Left lobe of liver (tissue), 2 donors: ENCODE measurements at places on chromosomes 3 and 15. TPM values are rescaled to one million over a fixed set of nuclear protein-coding genes. Genes with fewer than 3 reads are reported as not detected.

DNA sequence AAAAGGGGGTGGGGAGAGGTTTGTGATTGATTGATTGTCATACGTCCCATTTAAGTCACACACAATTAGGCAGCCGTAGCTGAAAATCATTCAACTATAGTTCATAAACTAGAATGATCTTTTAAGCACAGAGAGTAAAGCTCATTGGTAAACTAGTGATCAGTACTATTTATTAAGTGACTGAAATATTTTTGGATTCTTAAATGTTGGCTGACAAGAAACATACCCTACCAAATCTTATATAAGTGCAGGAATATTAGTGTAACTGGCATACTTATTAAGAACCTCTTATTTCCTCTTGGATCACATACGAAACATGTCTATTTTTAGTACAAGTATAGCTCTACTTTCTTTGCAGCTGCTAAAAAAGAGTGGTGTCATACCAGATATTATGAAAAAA is 8.4 kb upstream of the ABHD10 start:
- no peak for DNase-seq

GRCh38 chr3:76991165-76991564 is 48.7 kb upstream of the ROBO2 start:
- no peak for DNase-seq

GRCh38 chr3:120634539-120634938 is 38.4 kb downstream of the NDUFB4 start:
- DNase-seq = no peak

Gene FANCI
- 3.3 TPM for total RNA-seq

GRCh38 chr15:35921046-35921445 is 375.1 kb upstream of the DPH6 start:
- no peak for DNase-seq

Gene CLDN18
- total RNA-seq = 0.23 TPM

GRCh38 chr15:33016405-33017024 is 178.0 kb downstream of the FMN1 start:
- DNase-seq = no peak

Gene ADGRG7
- 17.0 TPM for total RNA-seq

GRCh38 chr3:184944241-184944640 is 132.3 kb downstream of the VPS8 start:
- no peak for DNase-seq

Gene SCG5
- total RNA-seq = 16.5 TPM

GRCh38 chr3:188497021-188497420 is 343.1 kb downstream of the LPP start:
- no peak for DNase-seq

Gene C3orf33
- total RNA-seq = 0.70 TPM

DNA sequence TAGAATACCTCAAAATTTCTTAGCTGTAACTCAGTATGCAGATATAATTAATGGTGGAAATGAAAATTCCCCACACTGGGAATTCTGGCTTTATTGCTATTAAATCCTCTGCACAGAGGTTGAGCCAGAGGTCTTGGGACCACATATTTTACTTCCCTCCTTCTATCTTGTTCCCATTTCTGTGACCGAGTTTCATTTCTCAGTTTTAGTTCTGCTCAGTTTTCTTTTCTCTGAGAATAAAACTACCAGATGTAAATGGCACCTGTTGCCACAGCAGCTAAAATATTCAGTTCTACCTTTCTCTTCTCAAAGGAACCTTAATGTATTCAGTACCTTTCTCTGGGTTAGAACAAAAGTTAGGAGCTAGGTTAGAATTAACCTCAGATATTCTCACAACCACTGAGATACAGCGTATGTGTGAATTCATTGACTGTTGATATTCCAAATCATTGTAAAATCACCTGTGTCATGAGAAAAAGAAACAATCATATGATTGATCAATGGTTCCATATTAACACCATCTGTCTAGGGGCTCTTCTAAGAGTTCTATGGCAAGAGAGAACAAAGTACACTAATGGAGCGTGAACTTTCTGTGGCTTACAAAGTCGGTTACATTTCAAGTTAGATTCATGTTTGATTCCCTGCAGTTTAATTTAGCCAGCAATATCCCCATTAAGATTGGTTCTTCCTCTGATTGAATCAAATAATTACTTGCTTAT is 374.1 kb downstream of the EFHB start:
- DNase-seq = no peak

- DNase-seq = no peak
These were observed 34.3 kb downstream of the ASTE1 start for GRCh38 chr3:130992344-130992743.

Gene TP63
- 0.05 TPM for total RNA-seq

- no peak for DNase-seq
These were observed 32.9 kb downstream of the CRYGS start for GRCh38 chr3:186511245-186511644.

Gene SLC28A2
- 0.15 TPM for total RNA-seq

- no peak for DNase-seq
These were observed 197.5 kb upstream of the NR2E3 start for GRCh38 chr15:71612869-71613268.

GRCh38 chr3:184466413-184466960 is 86.6 kb downstream of the CHRD start:
- DNase-seq = no peak

GRCh38 chr15:48940508-48940907 is 23.2 kb downstream of the SHC4 start:
- DNase-seq = no peak

GRCh38 chr3:33597257-33597689 is 120.8 kb downstream of the CLASP2 start:
- no peak for DNase-seq

DNA sequence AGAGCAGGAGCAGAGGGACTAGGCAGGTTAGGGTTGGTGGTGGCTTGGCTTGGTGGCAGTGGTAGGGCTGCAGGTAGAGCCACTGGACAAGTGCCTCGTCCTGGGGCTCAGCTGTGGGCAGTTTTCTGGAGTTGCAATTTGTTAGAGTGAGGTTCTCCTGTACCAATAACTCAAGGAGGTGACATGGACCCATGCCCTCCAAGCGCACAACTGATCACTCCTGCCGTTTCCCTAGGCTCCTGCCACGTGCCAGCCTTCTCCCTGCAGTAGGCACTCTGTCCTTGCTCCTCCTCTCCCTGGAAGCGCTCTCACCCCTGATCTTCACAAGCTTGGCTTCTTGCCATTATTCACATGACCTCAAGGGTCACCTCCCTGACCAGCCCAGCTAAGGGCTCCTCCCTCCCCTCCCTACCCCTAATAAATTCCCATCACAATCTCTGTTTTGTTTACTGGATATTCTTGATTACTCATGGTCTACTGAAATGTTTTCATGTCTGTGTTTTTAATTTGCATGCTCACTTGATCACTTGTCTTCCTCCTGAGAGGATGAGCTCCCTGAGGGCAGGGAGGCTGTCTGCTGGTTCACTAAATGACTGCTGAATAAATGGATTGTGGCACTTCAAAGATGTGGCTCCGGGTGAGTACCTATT is 3.3 kb downstream of the WNT7A start:
- no peak for DNase-seq

DNA sequence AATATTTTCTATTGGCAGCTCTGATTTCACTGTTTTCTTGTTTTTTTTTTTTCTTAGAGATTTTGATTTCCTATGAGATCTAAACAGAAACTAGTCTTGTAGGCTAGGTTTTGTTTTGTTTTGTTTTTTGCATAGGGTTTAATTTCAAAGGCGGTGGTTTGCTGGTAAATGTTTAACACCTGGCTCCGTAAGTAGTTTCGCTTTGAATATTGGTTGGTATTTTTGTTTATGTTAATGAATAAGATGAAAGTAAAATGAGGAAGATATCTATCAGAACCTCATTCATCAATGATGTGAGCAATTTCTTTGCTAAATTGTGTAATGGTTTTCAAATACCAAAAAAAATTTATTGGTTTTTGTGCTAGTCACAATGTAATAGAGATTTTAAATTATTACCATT is 39.7 kb upstream of the TM4SF1 start:
- no peak for DNase-seq

GRCh38 chr3:196111939-196112386 is 30.1 kb upstream of the TFRC start:
- no peak for DNase-seq

Gene STRIT1
- not detected for total RNA-seq

DNA sequence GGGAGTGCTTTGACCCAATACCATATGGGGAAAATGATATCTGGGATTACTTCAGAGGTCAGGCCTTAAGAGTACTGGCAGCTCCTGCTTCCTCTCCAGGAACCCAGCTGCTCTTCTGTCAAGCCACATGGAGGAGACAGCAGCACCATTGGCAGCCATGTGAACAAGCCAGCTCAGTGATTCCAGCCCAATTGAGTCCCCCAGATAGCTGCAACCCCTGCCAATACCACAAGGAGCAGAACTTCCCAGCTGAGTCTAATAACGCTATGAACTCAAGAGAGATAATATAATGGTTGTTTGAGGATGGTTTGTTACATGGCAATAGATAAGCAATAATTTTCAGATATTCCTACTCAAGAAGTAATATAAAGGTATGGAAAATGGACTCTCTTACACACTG is 126.8 kb upstream of the CPNE4 start:
- DNase-seq = no peak

Gene SPESP1
- 0.48 TPM for total RNA-seq

DNA sequence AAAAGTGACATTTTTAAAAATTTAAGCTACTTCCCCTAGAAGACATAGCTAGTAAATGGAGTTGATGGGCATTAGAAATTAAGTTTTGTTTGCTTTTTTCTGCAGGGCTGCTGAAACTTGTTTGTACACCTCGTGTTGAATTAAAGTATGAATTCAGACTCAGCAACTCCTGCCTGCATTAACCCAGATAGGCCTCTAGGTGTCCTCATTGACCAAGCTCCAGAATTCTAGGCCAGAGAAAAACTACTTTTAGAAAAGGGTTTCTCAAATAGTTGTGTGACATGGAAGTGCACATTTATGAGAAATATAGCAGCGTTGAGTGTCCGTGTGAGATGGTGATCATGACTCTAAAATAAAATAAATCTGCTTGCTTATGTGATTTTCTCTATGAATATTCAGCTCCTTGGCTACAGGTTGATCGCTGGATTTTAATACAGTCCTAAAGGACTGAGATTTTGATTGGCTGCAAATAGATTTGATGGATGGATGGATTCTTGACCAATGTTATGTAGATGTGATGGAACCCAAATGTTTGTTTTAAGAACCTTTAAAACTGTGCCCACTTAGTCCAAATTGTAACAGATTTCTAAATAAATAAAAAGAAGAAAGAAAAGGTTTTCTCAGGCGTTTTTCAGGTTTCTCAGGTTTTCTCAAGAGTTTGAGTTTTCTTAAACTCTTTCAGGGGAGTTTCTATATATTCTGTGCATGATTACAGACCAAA is 39.4 kb upstream of the LMOD3 start:
- DNase-seq = no peak

Gene PGBD4
- 0.93 TPM for total RNA-seq

GRCh38 chr15:68057034-68057433 is 2.9 kb downstream of the PIAS1 start:
- no peak for DNase-seq
